Naive thymus-derived CD8-positive, alpha-beta T cell (primary cell): ENCODE measurements at places on chromosomes 2 and 18. TPM values are rescaled to one million over a fixed set of nuclear protein-coding genes. Genes with fewer than 3 reads are reported as not detected.

DNA sequence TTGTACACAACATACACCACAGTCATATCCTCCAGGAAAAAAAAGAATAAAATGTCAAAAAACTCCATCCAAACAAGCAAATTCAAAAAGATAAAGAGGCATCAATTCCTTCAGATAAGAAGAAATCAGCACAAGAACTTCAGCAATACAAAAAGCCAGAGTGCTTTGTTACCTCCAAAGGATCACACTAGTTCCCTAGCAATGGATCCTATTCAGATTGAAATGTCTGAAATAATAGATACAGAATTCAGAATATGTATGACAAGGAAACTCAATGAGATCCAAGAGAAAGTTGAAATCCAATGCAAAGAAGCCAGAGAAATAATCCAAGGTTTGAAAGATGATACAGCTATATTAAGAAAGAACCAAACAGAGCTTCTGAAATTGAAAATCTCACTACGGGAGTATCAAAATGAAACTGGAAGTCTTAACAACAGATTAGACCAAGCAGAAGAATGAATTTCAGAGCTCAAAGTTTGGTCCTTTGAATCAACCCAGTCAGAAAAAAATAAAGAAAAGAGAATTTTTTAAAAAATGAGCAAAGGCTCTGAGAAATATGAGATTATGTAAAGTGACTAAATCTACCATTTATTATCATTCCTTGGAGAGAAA lies 80.6 kb downstream of the TRABD2A start:
- no peaks in the 10 kb centered on the region for H3K27me3 ChIP-seq
- peak overlapping the region; percentile 30 for H3K4me3 ChIP-seq
- H3K4me1 ChIP-seq = peaks cover 23% of the 10 kb centered on the region
- DNase-seq = no peak
- peak overlapping the region; percentile 29 for H3K27ac ChIP-seq

DNA sequence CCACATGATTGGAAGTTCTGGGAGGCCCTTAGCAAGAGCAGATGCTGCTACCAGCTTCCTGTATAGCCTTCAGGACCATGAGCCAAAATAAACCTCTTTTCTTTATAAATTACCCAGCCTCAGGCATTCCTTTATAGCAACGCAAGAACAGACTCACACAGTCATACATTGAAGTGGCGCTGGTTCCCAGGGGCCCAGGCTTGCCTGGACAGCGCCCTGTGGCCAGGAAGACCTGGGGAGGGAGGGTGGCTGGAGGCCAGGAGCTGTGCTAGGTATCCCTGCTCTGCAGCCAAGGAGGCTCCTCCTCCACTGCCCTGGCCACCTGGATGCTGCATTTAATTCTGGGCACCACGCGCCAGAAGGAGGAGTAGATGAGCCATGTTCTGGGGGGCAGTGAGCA lies 98.1 kb downstream of the AGAP1 start:
- no peak overlapping the region for H3K27ac ChIP-seq
- no peaks in the 10 kb centered on the region for H3K4me1 ChIP-seq
- no peak for DNase-seq
- H3K36me3 ChIP-seq = no peaks in the 10 kb centered on the region

- no peak overlapping the region for H3K27ac ChIP-seq
- H3K4me3 ChIP-seq = no peak overlapping the region
- no peak for DNase-seq
- H3K36me3 ChIP-seq = peaks cover 2% of the 10 kb centered on the region
- H3K4me1 ChIP-seq = no peaks in the 10 kb centered on the region
These were observed 1654.2 kb upstream of the SLC39A10 start for GRCh38 chr2:194002699-194003368.

DNA sequence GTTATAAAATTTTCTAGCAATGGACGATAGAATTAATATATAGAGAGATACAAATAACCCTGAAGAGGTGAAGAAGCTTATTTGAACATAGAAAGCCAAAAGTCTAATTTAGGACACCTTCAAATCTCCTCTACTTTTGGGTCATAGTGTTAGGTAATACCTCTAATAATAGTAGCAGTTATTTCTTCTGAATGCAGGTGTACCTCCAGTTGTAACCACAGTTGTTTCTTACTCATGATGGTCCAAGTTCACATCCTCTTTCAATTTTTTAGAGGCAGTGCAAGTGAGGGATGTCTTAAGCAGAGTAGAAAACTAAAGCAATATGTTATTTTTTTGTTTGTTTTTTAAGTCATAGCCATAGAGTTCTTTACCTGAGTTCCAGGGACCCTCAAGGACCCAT lies 429.5 kb downstream of the CCDC85A start:
- H3K27ac ChIP-seq = no peak overlapping the region
- DNase-seq = no peak
- no peaks in the 10 kb centered on the region for H3K4me1 ChIP-seq

- no peak overlapping the region for H3K27ac ChIP-seq
- no peak for DNase-seq
- no peak overlapping the region for H3K4me3 ChIP-seq
- H3K27me3 ChIP-seq = no peaks in the 10 kb centered on the region
- no peaks in the 10 kb centered on the region for H3K36me3 ChIP-seq
- no peaks in the 10 kb centered on the region for H3K4me1 ChIP-seq
These were observed 232.5 kb upstream of the ZSWIM2 start for GRCh38 chr2:187081461-187081860.

DNA sequence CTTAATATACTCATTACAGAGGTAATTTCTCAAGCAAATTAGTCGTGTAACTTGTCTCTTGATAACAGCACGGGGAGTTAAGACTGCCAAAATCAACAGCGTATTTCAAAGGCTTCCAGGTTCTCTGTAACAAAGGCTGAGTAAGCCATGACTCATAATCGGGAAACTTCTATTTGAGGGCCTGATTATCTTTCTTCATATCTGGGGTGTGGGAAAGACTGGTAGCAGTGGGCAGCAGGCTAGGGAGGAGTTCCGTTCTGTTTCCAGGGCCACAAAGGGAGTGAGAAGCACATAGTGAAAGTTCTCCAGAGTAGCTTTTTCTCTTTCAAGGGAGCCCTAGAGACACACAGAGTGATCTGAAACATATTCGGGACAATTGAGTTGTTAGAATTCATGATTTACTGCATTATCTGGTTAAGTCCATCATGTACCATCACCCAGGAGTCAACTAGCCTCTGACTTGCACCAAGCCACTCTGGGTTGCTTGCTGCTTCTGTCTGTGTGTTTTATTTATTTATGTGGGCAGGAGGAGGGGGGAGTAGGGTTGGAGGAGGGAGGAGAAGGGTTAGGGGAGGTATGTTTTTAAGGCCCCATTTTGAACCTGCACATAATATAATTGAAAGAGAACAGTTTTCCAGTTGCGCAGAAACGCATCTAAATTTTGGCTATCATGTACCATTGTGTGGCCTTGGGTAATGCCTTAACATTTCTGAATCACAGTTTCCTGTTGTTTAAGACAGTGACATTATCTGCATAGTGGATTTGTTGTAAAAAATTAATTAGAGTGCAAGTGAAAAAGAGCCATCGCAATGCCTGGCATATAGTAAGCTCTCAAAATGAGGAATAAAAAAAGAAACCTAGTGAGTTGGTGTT lies 80.5 kb upstream of the ITPRID2 start:
- peaks cover 3% of the 10 kb centered on the region for H3K27me3 ChIP-seq
- H3K36me3 ChIP-seq = no peaks in the 10 kb centered on the region
- H3K27ac ChIP-seq = peak overlapping the region; percentile 6
- no peak overlapping the region for H3K4me3 ChIP-seq
- DNase-seq = no peak
- H3K4me1 ChIP-seq = peaks cover 21% of the 10 kb centered on the region

DNA sequence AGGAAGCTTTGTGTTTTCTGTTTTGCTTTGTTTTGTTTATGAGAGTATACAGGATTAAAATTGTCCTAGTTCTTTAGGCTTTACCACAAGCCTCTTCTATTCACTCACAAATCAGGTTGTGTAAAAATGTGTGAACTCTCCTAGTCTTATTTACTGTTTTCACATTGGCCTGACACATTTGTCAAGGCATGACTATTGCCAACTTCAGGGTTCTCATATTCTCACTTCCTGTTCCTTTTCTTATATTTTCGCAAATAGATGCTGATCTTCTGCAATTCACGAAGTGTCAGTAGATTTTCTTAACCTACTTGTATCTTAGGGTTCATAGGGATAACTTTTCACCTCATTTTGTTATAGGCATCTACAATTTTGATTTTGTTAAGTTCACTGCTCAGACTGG lies 67.1 kb downstream of the CCDC102B start:
- no peak overlapping the region for H3K4me3 ChIP-seq
- H3K27me3 ChIP-seq = no peaks in the 10 kb centered on the region
- no peaks in the 10 kb centered on the region for H3K4me1 ChIP-seq
- DNase-seq = no peak

DNA sequence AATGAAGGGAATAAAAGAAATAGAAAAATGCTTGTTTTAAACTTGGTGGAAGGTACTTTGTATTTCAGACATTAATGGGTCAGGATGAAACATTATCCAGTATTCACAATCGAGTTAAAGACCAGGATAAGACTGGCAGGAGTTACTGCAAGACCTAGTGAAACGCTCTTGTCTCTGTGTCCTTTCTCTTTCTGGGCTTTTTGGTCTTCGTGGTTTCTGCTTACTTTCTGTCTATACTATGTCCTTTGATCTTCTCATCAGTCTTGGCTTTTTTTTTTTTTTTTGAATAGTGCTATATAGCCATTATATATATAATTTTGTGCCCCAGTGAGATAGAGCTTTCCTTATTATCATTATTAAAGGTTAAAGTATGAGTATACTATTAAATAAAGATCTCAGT lies 42.1 kb upstream of the GAREM2 start:
- no peaks in the 10 kb centered on the region for H3K27me3 ChIP-seq
- H3K4me3 ChIP-seq = no peak overlapping the region
- peaks cover 70% of the 10 kb centered on the region for H3K36me3 ChIP-seq
- H3K27ac ChIP-seq = no peak overlapping the region

DNA sequence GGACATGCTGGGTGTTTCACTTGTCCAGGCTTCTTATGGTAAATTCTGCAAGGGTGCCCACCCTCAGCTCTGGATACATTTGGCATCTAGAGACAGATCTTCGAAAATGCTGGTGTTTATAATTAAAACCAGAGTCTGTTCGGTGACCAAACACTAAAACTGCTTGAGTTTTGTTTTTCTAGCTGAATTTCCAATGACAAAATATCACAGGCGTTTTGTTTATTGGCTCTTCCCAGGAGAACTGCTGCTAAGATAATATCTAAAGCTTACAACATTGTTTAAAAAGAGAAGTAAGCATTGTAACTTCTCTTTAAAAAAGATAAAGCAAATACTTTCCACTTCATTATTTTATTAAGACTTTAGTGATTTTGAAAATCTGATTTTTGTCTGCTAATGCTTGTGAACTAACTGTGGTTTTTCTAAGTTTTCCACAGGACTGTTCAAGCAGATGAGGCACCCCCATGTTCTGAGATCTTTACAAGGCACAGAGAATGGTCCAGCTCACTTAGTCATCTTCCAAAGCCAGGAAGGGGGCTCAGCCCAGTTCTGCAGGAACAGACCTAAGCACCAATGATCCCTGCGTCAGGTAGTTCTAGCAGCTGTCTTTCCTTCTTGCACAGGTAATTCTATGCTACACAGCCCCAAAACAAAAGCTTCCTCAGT lies 94.8 kb upstream of the LTBP1 start:
- H3K27me3 ChIP-seq = peaks cover 13% of the 10 kb centered on the region
- H3K4me1 ChIP-seq = no peaks in the 10 kb centered on the region

DNA sequence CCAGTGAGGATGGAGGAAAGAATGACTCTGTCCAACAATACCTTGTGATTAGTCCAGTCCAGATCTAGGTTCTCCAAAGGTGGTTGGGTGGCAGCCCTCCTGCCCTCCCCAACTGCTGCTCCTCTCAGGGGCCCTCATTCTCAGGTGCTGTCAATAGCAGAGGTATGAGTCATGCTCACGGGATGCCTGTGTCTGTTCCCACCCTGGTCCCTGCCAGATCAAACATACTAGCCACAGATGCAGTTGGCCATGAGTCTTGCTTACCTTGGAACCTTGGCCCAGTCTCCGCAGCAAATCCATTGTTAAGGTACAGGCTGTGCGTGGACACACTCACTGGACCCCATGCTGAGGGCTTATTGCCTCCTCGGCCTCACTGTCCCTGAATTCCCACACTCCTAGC lies 24.9 kb upstream of the RPIA start:
- no peaks in the 10 kb centered on the region for H3K36me3 ChIP-seq
- DNase-seq = no peak
- H3K27me3 ChIP-seq = no peaks in the 10 kb centered on the region
- no peak overlapping the region for H3K4me3 ChIP-seq
- H3K4me1 ChIP-seq = no peaks in the 10 kb centered on the region
- no peak overlapping the region for H3K27ac ChIP-seq

GRCh38 chr18:10063489-10063888 lies 149.7 kb downstream of the VAPA start:
- peaks cover 2% of the 10 kb centered on the region for H3K4me1 ChIP-seq
- H3K36me3 ChIP-seq = no peaks in the 10 kb centered on the region
- peaks cover 1% of the 10 kb centered on the region for H3K27me3 ChIP-seq
- DNase-seq = no peak
- no peak overlapping the region for H3K4me3 ChIP-seq
- H3K27ac ChIP-seq = no peak overlapping the region

GRCh38 chr2:144325086-144325485 lies 194.8 kb downstream of the ZEB2 start:
- H3K27ac ChIP-seq = peak overlapping the region; percentile 88
- H3K4me3 ChIP-seq = peak overlapping the region; percentile 42
- no peaks in the 10 kb centered on the region for H3K27me3 ChIP-seq
- peaks cover 77% of the 10 kb centered on the region for H3K4me1 ChIP-seq

- DNase-seq = no peak
- H3K4me1 ChIP-seq = no peaks in the 10 kb centered on the region
- H3K36me3 ChIP-seq = no peaks in the 10 kb centered on the region
- H3K4me3 ChIP-seq = no peak overlapping the region
These were observed 145.0 kb downstream of the DCC start for GRCh38 chr18:52484977-52485376.

GRCh38 chr2:54191361-54192135 lies 64.5 kb downstream of the TSPYL6 start:
- H3K36me3 ChIP-seq = peaks cover 22% of the 10 kb centered on the region
- H3K4me1 ChIP-seq = no peaks in the 10 kb centered on the region
- no peak overlapping the region for H3K4me3 ChIP-seq

DNA sequence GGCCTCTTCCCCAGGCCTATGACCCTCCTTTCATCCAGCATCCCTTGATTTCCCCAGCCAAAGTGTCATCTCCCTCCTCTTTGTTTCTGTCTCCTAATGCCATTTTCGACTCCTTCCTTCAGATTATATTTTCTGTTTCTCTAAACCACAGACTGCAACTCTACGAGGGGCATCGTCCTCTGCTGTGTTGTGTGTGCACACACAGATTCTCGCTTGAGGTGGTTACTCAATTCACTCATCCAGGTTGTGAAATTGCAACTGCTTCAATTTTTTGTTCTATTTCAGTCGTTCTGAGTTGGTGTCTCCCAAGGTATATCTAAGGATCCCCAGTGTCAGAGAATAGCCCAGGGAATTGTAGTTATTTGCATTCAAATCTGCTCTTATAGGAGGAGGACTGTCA lies 113.5 kb upstream of the NDUFV2 start:
- no peaks in the 10 kb centered on the region for H3K36me3 ChIP-seq
- H3K4me3 ChIP-seq = no peak overlapping the region

GRCh38 chr2:236565212-236565611 lies 4.4 kb upstream of the ACKR3 start:
- no peaks in the 10 kb centered on the region for H3K27me3 ChIP-seq
- H3K4me3 ChIP-seq = no peak overlapping the region
- DNase-seq = no peak

- peak; percentile 78 for DNase-seq
- H3K4me1 ChIP-seq = peaks cover 30% of the 10 kb centered on the region
- no peaks in the 10 kb centered on the region for H3K36me3 ChIP-seq
- H3K27ac ChIP-seq = peak overlapping the region; percentile 79
- peak overlapping the region; percentile 85 for H3K4me3 ChIP-seq
These were observed 44.3 kb downstream of the SERTAD2 start for GRCh38 chr2:64609227-64609941.

CNDP1 gene
- not detected for total RNA-seq

CCDC102B gene
- 9.2 TPM for total RNA-seq

CACNB4 gene
- total RNA-seq = 1.1 TPM

CHRNG gene
- not detected for total RNA-seq

CGREF1 gene
- total RNA-seq = 0.22 TPM

RAD51AP2 gene
- total RNA-seq = not detected
